ENCODE measurements at places on chromosomes 6 and 20.
A peak's percentile ranks its signal among the peaks of the same experiment; 100 is the strongest.

GRCh38 chr6:154239392-154239791 lies 117.2 kb downstream of the IPCEF1 start:
- no peak for DNase-seq

GRCh38 chr6:152636609-152637295 lies 410 bp downstream of the SYNE1 start:
- DNase-seq: peak; percentile 7

- DNase-seq: no peak
Measured at GRCh38 chr6:132019586-132019985, 68.4 kb upstream of the CCN2 start.

DNA sequence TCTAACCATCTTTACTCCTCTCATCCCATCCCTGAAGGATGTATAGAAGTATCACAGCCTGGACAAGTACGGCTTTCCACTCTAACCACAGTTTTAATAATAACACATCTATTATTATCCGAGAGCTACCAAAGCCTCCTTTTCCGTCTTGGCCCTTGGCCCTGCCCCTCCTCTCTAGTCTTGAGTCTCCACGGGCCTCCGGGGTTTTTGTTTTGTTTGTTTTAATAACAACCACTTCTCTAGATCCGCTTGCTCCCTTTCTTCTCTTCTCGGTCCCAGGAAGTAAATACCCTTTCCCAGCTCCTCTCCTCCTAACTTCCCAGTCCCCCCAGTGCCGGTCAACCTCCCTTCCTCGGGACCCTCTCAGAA lies 661 bp downstream of the LCA5 start:
- no peak for DNase-seq

DNA sequence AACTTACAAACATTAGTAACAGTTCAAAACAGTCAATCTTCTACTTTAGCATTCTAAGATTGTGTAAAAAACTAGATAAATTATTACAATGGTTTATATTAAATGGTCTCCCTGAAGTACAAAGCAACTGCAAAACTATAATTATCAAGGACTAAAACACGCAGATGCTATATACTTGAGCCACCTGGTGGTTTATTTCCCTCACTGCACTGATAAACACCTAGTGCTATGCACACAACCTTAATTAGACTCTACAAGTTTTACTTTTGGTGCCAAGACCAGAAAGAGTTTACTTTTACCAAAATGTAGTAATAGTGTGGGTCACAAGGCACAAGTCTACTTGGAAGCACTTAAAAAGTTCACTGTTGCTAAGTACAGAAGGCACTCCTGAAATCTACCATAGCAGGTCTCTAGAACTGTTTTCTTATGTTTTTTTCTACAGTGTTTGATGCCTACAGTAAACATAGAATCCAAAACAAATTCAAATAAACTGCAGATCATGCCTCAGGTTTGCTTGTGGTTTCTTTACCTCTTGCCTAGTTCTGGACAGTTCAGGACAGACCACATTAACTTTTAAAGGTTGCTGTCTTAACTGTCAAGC lies 49.2 kb downstream of the GMDS start:
- DNase-seq: peak; percentile 58

DNA sequence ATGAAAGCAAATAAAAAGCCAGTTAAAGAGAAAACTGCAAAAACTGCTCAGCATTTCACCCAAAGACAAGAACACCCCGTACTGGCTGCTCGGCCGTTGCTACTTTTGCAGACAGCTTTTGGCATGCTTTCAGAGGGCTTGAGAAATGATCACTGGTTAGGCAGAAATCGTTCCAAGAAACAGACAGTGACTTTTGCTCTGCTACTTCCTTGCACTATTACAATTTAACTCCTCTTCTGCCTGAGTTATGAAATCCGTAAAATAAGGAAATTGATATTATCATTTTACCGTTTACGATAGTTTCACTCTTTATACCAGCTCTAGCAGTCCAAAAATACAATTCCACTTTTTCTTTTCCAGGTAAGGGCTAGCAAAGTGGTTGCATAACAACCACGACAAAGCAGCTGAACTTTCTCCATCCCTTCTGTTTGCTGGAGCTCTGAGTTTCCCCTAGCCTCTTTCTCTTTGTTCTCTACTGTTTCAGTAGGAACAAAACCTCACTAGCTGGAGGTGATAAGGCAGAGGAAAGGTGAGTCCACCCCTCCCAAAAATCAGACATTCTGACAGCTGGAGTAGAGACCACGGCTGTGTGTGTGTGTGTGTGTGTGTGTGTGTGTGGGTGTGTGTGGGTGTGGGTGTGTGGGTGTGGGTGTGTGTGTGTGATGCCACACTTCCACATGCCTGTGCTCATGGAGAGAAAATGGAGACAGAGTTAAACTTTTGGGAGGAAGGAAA lies 191.8 kb upstream of the RREB1 start:
- no peak for DNase-seq

GRCh38 chr6:132174919-132175318 lies 223.7 kb upstream of the CCN2 start:
- DNase-seq: no peak

- DNase-seq: no peak
Measured at GRCh38 chr20:41981746-41982145, 363.6 kb upstream of the CHD6 start.

DNA sequence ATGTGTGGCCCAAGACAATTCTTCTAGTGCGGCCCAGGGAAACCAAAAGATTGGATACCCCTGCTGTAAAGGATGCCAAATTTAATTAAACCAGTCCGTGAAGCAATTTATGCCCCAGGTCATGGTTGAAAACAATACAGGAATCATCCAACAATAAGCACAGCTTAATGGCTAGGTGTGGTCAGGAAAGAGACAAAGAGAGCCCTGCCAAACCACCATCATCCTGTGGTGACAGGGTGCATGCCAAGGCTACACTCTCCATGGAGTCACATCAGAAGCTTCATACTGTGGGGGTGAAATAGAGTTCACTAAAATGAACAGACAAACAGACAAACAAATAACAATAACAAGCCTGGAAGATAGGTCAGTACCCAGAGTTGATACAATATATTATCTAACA lies 62.7 kb downstream of the DZANK1 start:
- no peak for DNase-seq

DNA sequence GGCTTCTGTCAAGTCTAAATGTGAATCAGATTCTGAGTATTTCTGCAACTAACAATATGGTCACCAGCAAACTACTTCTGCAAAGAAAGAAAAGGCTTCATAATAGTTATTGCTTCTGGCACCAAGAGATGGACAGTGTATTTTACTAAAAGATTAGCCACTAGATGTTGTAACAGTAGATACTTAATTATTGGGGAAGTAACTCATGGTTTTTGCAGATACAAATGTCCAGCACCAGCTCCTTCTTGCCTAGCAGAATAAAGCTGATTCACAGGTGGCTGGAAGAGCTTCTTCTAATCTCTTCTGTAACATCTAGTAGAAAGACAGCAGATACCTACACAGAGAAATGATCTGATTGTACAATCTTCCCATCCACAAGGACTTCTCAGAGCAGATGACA lies 21.2 kb downstream of the ATXN1 start:
- DNase-seq: no peak

DNA sequence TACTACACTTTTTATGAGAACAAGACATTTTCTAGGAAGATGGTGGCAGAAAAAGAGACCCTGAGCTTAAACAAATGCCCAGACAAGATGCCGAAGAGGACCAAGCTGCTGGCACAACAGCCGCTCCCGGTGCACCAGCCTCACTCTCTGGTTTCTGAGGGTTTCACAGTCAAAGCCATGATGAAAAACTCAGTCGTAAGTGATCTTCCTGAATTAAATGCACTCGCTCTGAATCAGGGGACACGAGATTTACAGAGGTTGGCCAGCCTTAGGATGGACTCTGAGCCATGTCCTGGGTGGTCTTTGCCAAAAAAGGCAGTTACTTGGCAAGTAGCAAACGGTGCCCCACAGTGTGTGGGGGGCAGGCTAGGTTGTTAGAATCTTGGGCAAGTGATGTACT lies 423 bp downstream of the PACRG start:
- DNase-seq: no peak

GRCh38 chr6:12270551-12271230 lies 19.5 kb upstream of the EDN1 start:
- DNase-seq: no peak

DNA sequence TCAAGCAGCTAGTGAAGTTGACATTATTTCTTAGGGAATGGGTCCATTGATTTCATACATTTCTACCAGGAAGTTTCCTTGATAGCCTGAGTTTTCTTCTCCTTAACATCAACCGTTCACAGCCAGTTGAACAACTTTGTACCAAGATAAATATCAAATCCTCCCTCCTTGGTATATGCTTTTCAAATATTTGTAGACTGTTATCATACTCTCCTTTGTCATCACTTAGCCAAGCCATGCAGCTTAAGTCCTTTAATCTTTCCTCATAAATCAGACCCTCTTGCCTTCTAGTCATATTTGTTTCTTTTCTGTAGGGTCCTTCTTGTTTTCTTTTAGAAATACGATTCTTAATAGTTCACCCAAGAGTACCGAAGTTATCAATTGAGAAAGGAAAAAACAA lies 25.6 kb downstream of the RFX6 start:
- no peak for DNase-seq

GRCh38 chr20:2840967-2841531 lies 504 bp downstream of the VPS16 start:
- peak; percentile 81 for DNase-seq

- DNase-seq: no peak
Measured at GRCh38 chr6:110484321-110484720, 7.9 kb upstream of the SLC22A16 start.

GRCh38 chr6:8201679-8202078 lies 99.3 kb upstream of the EEF1E1 start:
- DNase-seq: no peak

GRCh38 chr20:35302421-35303335 lies 10.5 kb upstream of the FAM83C start:
- DNase-seq: no peak

DNA sequence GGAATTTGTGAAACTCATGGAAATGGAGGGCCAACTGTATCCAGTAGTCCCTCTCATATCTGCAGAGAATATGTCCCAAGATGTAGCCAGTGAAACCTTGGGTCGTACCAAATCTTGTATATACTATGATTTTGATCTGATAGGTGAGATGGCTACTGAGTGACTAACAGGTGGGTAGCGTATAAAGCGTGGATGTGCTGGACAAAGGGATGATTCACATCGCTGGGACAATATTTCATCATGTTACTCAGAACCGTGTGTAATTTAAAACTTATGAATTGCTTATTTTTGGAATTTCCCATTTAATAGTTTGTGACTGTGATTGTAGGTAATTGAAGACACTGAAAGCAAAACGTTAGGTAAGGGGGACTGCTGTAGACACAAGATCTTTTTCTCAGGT lies 144.1 kb downstream of the SMAP1 start:
- no peak for DNase-seq

- peak; percentile 29 for DNase-seq
Measured at GRCh38 chr6:90494067-90494780, 92.6 kb downstream of the MAP3K7 start.

DNA sequence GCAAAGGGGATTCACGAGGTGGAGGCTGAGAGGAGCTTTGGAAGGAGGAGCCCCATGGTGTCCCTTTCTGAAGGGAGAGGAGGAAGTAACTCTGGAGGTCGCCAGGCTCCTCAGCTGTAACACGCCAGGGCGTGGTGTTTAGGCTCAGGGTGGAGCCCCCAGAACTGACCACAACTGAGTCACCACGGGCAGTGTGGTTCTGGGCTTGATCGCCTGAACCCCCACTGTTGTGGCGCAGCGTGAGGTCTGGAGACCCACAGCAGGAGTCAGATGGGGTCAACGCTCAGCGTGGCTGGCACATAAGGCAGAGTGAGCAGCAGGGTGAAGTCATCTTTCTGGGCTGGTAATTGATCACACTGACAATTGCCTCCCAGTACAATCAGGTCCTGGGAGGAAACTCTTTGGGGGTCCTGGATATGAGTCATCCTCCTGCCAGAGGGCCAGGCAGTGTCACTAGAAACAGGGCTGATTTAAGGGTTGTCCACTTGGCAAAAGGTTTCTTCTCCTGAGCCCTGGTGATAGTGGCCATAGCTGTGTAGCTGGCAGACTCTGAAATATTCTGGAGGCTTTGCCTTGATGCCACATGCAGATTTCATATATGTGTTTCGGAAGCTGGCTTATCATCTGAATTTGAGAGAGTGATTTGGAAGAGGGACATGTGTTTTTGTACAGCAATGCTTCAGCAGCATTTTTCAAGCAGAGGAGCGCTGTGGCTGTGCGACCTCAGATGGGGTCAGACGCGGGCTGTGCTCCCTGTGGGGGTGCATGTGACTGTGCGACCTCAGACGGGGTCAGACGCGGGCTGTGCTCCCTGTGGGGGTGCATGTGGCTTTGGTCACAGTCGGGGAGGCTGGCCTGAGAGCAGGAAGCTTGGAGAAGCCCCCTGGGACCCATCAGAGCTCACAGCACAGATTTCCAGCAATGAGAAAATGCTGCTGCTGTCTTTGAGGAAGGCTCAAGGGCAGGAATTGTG lies 50.0 kb downstream of the SYNJ2 start:
- DNase-seq: peak; percentile 75

GRCh38 chr6:119891644-119892043 lies 542.1 kb upstream of the MAN1A1 start:
- DNase-seq: no peak

DNA sequence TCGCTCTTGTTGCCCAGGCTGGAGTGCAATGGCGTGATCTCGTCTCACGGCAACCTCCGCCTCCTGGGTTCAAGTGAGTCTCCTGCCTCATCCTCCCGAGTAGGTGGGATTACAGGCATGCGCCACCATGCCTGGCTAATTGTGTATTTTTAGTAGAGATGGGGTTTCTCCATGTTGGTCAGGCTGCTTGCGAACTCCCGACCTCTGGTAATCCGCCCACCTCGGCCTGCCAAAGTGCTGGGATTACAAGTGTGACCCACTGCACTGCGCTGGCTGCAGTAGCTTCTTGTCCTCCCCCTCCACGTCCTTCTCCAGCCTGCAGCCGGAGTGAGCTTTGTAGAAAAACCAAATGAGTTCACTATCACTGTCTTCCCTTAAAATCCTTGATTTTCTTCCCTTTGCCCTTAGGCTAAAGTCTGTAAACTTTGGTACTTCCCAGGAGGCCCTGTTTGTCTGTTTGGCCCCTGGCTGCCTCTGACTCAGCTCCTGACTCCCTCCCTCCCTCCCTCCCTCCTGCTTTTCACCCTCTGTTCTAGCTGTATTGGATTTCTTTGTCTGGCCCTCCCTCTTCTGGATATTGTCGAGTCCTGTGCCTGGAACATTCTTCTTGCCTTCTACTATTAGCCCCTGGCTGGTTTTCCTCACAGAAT lies 12.9 kb downstream of the PARD6B start:
- DNase-seq: peak; percentile 81

GRCh38 chr6:15713325-15713724 lies 50.5 kb upstream of the DTNBP1 start:
- DNase-seq: no peak

DNA sequence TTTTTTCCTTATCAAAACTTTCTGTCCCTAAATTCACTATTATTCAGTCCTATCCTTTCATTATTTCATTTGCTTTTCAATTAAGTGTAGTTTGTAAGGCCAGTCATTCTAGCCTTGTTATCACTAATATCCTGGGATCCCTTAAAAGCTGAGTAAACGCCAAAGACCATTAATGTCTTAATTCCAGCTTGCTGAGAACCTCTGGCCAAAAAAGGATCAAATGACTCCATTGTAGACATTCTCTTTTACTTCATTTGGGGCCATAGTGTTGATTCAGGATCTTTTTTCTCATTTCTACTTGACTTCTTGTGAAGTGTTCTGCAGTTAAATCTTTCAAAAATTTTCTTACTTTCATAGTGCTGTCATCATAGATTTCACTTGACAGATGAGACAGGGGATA lies 379.7 kb downstream of the LAMA2 start:
- no peak for DNase-seq
